ENCODE measurements at places on chromosomes 3 and 15. TPM values are rescaled to one million over a fixed set of nuclear protein-coding genes. Genes with fewer than 3 reads are reported as not detected.

Gene KCNH8
- total RNA-seq, result not detected

Gene ANKRD34C
- total RNA-seq, result not detected

Gene C2CD4B
- total RNA-seq, result 0.20 TPM

Gene C3orf49
- not detected for total RNA-seq

Gene KLF15
- total RNA-seq, result 0.62 TPM

Gene PODXL2
- 1.1 TPM for total RNA-seq

Gene GPR87
- total RNA-seq, result not detected

Gene LRRK1
- total RNA-seq, result 0.20 TPM

Gene CFAP20DC
- total RNA-seq, result 2.4 TPM

Gene CLSTN2
- not detected for total RNA-seq

Gene PDZRN3
- not detected for total RNA-seq

Gene P3H2
- not detected for total RNA-seq

Gene UNC13C
- not detected for total RNA-seq

Gene TLR9
- 0.89 TPM for total RNA-seq

Gene DZIP3
- 11.2 TPM for total RNA-seq

Gene PRTG
- not detected for total RNA-seq

Measured in activated naive CD4-positive, alpha-beta T cell treated with anti-CD3 and anti-CD28 coated beads for 36 hours (primary cell).